ENCODE measurements at places on chromosomes 11 and 22.

GRCh38 chr11:73645121-73645969 lies 1.0 kb upstream of the PLEKHB1 start:
- DNase-seq: no peak

DNA sequence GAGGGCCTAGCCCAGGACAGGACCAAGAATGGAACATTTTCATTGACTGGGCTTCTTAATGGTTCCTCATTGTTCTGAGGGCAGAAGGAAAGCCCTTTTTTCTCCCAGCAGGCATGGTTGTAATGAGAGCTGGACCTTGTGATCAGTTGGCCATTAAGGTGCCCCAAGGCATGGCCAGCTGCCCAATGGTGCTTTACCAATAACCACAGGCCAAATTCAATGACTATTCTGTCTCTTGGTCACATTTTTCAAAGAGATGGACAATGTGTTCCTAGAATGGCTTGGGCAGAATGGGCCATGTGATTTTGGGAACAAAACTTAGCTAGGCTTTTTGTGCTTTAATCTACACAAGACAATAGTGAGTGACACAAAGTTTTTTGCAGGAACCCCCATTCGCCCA lies 7.3 kb downstream of the NAV2 start:
- peak; percentile 20 for DNase-seq

GRCh38 chr11:3939211-3939610 lies 83.7 kb downstream of the STIM1 start:
- no peak for DNase-seq

DNA sequence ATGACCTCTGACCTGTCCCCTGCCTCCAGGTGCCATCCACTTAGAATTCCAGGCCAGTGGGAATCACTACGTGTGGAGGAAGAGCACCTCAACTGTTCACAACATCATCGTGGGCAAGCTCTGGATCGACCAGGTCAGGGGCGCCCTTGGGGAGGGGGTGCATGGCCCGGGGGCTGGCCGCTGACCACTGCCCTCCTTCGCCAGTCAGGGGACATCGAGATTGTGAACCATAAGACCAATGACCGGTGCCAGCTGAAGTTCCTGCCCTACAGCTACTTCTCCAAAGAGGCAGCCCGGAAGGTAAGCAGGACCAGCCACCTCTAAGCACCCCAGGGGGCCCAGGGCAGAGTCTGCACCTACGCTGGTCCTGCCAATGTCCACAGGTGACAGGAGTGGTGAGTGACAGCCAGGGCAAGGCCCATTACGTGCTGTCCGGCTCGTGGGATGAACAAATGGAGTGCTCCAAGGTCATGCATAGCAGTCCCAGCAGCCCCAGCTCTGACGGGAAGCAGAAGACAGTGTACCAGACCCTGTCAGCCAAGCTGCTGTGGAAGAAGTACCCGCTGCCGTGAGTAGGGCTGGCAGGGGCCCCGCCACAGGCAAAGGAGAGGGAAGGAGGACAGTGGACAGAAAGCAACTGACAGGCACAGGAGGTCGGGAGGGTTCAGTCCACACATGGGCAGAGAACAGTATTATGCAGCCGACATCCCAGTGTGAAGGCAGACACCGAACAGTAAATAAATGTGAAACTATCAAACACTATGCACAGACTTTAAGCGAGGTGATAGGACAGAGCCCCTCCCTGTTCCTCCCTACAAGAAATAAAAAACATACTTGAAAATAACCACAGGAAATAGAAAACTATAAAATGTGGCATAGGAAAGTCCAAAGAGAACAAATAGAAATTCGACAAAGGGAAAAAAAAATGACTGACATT lies 74.9 kb downstream of the MORC2 start:
- DNase-seq: no peak

DNA sequence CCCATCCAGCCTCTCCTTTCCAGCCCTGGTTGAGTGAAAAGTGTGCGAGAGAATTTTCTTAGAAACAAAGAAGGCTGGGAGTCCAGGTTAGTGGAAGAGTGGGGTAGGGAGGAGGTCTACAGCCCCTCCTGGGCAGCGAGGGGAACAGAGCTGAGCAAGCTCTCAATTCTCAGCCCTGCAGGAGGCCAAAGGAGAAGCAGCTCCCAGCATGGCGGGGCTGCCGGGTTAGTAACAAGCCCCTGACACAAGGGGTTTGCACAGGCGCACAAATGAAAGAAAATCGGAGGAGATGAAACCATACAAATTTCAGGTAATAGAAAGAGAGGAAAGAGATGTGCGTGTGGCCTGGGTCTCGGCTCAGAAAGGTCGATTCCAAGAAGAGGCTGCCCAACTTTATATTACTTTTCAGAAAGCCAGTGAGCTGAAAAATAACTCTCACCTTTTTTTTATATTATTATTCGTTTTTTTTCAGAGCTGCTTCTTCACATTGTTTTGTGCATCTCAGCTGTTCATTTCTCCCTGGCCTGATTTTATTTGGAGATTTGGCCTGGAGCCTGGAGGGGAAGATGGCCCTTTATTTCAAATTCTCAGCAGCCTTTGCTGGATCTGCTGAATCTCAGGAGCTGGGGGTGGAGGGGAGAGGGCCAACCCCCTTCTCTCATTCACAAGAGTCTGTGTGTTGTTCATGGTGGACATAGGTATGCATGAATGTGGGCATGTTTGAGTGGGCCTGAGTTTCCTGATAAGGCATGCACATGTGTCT lies 583.2 kb downstream of the BUD13 start:
- no peak for DNase-seq

- no peak for DNase-seq
Measured at GRCh38 chr11:35523331-35523768, 2.1 kb downstream of the PAMR1 start.

- DNase-seq: no peak
Measured at GRCh38 chr11:4606231-4607015, 1.6 kb downstream of the TRIM68 start.

GRCh38 chr22:30617819-30618218 lies 10.8 kb downstream of the TCN2 start:
- no peak for DNase-seq

DNA sequence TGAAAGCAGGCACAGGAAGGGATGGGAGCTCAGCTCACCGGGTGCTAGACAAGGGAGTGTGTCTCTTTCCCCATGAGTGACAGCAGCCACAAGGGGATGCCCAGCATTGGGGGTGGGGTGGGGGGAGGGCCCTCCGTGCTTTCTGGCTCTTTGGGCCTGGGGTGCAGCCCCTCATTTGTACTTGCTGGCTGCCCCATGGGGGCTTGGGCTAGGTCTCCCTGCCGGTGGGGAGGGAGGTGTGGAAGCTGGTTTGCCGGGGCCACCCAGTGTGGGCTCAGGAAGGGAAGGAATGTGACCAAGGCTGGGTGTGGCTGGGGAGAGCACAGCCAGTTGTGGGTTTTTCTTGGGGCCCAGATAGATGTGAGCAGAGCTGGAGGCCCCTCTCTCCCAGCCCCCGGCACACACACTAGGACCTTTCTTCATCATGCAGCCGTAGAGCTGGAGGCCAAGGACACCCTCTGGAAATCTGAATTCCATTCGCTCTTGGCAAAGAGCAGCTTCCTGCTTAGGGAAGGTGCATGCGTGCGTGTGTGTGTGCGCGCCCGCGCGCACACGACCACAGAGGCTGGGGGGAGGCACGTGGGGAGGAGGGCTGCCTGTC lies 25.8 kb downstream of the KCNQ1OT1 start:
- no peak for DNase-seq

GRCh38 chr11:1107316-1108245 lies 32.9 kb downstream of the MUC2 start:
- DNase-seq: no peak

- DNase-seq: peak; percentile 71
Measured at GRCh38 chr11:131674051-131674755, 303.8 kb downstream of the NTM start.

- DNase-seq: no peak
Measured at GRCh38 chr22:21026783-21027692, 5.3 kb downstream of the SLC7A4 start.

GRCh38 chr11:43504316-43504950 lies 145.7 kb downstream of the TTC17 start:
- no peak for DNase-seq

- DNase-seq: no peak
Measured at GRCh38 chr11:112751772-112752171, 209.4 kb upstream of the NCAM1 start.

DNA sequence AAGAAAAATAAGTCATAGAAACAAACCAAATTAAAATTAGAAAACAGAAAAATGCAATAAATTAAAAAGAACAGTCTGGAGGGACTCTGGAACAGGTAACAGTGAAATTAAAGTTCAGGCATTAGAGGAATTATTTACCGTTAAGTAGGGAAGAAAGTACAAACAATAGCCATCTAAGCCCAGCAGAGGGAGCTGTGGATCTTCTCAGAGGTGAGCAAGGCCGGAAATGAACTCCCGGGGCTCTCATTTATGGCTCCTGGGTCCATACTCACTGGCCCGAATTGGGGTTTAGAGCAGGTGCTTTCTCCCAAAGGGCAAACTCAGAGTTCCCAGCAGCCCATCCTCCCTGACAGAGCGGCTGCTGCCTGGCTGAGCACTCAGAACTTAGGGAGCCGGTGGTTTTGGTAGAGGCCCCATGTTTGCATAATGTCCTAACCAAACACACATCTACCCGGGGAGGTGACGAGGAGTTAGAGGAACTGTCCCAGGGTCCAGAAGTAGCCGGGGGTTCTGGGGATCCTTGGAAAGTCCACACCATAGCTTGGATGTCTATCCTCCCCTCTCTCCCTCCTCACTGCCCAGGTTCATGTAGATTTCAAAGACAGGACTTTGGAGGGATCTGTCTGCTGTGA lies 87.8 kb upstream of the VPREB1 start:
- peak; percentile 6 for DNase-seq

DNA sequence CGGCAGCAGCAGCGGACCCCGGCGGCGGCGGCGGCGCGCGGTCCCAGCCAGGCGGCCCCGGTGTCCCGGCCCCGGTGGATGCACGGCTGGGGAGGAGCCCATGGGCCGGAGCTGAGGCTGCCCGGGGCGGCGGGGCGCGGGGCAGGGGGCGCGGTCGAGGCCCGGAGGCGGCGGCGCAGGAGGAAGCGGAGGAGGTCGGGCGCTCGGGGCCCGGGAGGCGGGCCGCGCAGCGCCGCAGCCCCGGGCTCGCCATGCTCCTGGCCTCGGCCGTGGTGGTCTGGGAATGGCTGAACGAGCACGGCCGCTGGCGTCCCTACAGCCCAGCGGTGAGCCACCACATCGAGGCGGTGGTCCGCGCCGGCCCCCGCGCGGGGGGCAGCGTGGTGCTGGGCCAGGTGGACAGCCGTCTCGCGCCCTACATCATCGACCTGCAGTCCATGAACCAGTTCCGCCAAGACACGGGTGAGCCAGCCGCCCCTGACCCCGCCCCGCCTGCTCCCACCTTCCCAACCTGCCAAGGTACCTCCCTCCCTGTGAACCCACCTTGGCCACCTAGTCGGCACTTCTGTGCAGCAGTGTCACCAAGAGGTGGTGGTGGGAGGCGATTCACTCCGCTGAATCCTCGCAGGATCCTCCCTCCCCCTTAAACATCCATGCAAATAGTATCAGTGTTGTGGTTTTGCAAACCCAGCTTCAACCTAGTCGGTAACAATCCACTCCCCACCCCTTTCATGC lies 580 bp downstream of the DTX4 start:
- DNase-seq: no peak

DNA sequence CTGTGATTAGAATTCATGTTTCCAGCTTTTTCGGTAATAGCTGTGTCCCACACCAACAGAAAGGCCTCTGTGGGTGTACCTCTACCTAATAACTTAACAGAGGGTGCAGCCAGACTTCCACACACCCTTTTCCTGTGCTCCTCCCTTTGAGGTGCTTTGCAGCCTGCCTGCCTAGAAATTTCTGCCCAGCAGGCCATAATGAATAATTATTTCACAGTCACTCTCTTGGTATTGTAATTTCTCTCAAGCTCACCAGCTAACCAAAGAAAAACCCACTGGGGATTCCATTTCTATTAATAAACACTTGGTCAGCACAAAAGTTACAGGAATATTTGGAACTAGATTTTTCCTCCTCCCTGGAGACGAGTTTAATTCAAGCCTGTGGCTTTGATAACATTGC lies 13.3 kb downstream of the WT1 start:
- DNase-seq: no peak

GRCh38 chr11:57648801-57649735 lies 644 bp downstream of the YPEL4 start:
- DNase-seq: no peak

DNA sequence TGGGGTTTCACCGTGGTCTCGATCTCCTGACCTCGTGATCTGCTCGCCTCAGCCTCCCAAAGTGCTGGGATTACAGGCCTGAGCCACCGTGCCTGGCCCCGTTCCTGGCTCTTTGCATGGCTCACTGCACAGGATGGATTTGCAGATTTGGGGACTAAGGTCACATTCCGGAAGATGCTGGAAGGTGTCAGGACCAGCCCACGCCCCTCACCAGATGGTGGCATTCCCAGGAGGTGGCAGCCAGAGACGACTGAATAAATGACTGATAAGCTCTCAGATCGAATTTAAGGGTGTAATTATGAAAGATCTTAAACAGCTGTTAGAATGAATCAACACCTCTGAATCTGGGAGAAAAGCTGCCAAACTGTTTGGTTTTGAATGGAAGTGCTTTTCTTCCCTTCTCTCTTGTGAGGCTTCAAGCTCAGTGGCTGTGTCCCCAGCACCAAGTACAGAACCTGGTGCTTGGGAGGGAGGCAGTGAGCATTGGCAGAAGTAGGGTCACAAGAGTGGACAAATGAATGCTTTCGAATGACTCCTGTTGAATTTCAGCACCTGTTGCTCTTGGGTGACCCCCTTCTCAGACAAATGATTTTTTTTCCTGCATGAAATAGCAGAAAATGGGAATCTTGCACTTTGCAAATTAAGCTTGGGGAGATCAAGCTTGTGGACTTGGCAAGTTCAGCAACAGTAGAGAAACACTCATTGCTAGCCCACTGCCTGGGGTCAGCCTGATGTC lies 69.6 kb downstream of the KIAA1671 start:
- DNase-seq: no peak

DNA sequence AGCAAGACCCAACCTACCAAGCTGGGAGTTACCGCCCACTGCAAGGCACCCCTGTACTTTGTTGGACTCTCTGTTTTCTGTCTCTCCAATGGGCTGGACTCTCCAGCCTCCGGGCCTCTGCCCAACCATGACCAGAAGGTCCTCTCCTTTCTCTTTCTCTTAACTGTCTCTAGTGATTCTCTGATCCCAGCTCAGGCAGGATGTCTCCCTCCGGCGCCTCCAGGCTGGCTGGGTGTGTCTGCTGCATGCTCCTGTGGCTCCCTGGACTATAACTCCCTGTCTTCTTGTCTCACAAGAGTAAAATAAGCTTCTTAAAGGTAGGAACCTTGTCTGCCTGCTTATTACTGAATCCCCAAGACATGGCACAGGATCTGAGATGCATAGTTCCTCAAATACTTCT lies 36.3 kb downstream of the TIMP3 start:
- DNase-seq: no peak

Measured in substantia nigra (tissue), 51 donors.